T-helper 2 cell treated with Interferon-gamma antibody and Interleukin-4, amounts not matched to agents 5 μg/mL and 100 μg/mL, for 36 hours (primary cell): ENCODE measurements at places on chromosomes 1 and 21.

GRCh38 chr1:164961715-164962114 is 394.8 kb downstream of the LMX1A start:
- no peak for DNase-seq
- H3K27me3 ChIP-seq, result no peaks in the 10 kb centered on the region
- H3K4me3 ChIP-seq, result no peak overlapping the region
- no peak overlapping the region for H3K27ac ChIP-seq
- H3K4me1 ChIP-seq, result no peaks in the 10 kb centered on the region

- H3K27me3 ChIP-seq, result no peaks in the 10 kb centered on the region
- H3K27ac ChIP-seq, result no peak overlapping the region
- no peak for DNase-seq
- H3K36me3 ChIP-seq, result no peaks in the 10 kb centered on the region
Observed at GRCh38 chr1:218674280-218674773, 329.2 kb downstream of the TGFB2 start.

DNA sequence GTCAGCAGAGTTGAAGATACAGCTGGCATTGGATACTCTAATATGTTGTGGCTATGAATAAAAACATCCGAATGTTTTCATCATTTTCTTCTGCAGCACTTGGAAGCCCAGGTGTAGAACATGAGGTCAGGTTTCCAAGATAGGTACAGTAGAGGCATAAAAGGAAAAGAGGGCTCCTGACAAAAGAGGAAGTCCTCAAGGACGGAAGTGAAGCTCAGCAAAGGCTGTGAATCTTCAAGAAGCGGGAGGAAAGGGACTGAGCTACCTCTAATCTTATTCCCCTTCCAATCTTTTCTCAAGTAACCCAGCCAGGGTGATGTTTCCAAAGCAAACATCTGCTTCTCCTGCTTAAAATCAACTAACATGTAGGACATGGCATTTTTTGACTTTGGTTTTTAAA is 4.4 kb upstream of the PIK3C2B start:
- H3K27me3 ChIP-seq, result peaks cover 6% of the 10 kb centered on the region
- H3K4me1 ChIP-seq, result peaks cover 18% of the 10 kb centered on the region
- H3K4me3 ChIP-seq, result no peak overlapping the region
- no peaks in the 10 kb centered on the region for H3K36me3 ChIP-seq
- no peak overlapping the region for H3K27ac ChIP-seq
- no peak for DNase-seq

DNA sequence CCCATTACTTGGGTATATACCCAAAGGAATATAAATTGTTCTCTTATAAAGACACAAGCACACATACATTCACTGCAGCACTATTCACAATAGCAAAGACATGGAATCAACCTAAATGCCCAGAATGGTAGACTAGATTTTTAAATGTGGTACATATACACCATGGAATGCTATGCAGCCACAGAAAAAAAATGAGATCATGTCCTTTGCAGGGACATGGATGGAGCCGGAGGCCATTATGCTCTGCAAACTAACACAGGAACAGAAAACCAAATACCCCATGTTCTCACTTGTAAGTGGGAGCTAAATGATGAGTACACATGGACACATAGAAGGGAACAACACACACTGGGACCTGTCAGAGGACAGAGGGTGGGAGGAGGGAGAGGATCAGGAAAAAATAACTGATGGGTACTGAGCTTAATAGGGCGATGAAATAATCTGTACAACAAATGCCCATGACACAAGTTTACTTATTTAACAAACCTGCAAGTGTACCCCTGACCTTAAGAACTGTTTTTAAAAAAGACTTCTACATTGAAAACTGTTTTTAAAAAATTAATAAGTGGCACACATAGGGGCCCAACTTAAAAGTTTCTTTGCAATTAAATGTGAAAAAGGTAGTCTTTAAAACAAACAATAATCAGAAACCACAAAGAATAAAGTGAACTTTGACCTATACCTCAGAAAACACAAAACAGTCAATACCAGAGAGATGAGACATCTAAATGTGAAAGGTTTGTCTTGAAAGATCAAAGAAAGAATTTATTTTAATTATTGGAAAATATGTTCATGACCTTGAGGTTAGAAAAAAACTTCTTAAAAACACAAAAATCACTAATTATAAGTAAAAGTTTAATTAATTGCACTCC is 75.2 kb downstream of the CDC42BPA start:
- H3K36me3 ChIP-seq, result no peaks in the 10 kb centered on the region
- peaks cover 14% of the 10 kb centered on the region for H3K27me3 ChIP-seq
- no peak overlapping the region for H3K4me3 ChIP-seq

GRCh38 chr1:42738678-42739226 is 1.3 kb downstream of the CLDN19 start:
- no peak overlapping the region for H3K4me3 ChIP-seq
- H3K27me3 ChIP-seq, result no peaks in the 10 kb centered on the region
- no peak overlapping the region for H3K27ac ChIP-seq
- H3K4me1 ChIP-seq, result peaks cover 4% of the 10 kb centered on the region
- no peaks in the 10 kb centered on the region for H3K36me3 ChIP-seq
- no peak for DNase-seq

GRCh38 chr1:230054092-230054749 is 12.8 kb upstream of the GALNT2 start:
- H3K27me3 ChIP-seq, result peaks cover 29% of the 10 kb centered on the region
- H3K36me3 ChIP-seq, result no peaks in the 10 kb centered on the region
- H3K27ac ChIP-seq, result no peak overlapping the region
- no peak for DNase-seq

DNA sequence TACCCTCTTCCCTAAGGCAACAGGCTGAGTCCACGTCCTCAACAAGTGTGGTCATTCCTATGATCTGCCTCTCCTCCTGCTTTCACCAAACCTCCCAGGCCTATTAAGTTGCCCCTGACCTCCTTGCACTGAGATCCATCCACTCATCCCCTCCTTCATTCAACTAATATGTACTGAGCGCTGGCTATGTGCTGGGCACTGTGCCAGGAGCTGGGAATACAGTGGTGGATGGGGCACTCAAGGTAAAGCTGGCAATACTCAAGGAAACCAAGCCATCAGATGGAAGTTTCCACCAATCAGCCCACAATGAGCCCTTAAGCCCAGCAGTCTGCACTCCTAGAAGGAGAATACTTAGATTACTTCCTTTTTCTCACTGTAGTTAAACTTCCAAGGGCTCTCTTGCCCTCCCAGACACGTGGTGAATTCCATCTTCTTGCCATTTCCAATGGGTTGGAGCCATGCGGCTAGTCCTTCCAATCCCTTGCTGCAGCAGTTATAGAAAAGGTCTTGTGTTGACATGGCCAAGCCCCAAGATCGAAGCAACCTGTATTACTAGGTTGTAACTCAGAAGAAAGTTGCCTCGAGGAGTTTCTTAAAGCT is 279.9 kb upstream of the RUNX1 start:
- DNase-seq, result no peak
- H3K4me1 ChIP-seq, result peaks cover 31% of the 10 kb centered on the region
- H3K36me3 ChIP-seq, result peaks cover 1% of the 10 kb centered on the region
- no peak overlapping the region for H3K4me3 ChIP-seq
- H3K27ac ChIP-seq, result no peak overlapping the region

DNA sequence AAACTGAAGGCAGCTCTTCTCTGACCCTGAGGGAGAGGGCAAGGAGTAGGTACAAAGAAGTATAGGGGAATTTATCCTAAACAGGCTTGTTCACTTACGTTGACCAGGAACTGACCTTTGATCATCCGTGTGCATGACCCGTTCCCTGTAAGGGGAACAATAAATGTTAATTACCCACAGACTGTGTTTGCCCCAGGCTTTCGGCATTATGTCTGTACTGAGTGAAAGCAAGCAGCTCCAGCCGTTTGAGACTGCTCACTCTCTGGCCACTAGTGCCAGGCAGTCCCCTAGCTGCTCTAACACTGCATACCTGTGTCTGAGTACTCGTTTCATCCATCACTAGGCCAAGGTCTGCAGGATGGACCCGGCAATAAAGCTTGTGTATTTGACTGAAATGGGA is 1365.3 kb downstream of the NCAM2 start:
- DNase-seq, result no peak
- no peaks in the 10 kb centered on the region for H3K36me3 ChIP-seq
- H3K4me1 ChIP-seq, result no peaks in the 10 kb centered on the region
- no peak overlapping the region for H3K27ac ChIP-seq
- H3K27me3 ChIP-seq, result no peaks in the 10 kb centered on the region

- H3K27ac ChIP-seq, result no peak overlapping the region
- H3K36me3 ChIP-seq, result peaks cover 1% of the 10 kb centered on the region
- no peak for DNase-seq
- no peak overlapping the region for H3K4me3 ChIP-seq
- H3K27me3 ChIP-seq, result no peaks in the 10 kb centered on the region
Observed at GRCh38 chr21:31279986-31280385, 64.1 kb downstream of the TIAM1 start.

- DNase-seq, result no peak
- peaks cover 61% of the 10 kb centered on the region for H3K4me1 ChIP-seq
- H3K27ac ChIP-seq, result peak overlapping the region; percentile 89
Observed at GRCh38 chr1:203626910-203627246, 246 bp downstream of the ATP2B4 start.

DNA sequence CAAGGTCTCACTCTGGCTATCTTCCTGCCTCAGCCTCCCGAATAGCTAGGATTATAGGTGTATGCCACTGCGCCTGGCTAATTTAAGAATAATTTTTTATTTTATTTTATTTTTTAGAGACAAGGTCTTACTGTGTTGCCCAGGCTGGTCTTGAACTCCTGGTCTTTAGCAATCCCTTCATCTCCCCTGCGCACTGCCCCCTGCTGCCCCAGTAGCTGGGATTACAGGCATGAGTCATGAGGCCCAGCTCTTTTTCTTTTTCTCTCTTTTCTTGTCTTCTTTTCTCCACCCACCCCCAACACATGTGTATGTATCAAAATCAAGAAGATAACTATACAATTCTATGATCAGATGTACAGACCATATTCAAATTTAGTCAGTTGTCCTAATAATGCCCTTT is 87.2 kb downstream of the PEX14 start:
- peaks cover 6% of the 10 kb centered on the region for H3K36me3 ChIP-seq
- no peaks in the 10 kb centered on the region for H3K27me3 ChIP-seq
- H3K4me3 ChIP-seq, result no peak overlapping the region
- H3K4me1 ChIP-seq, result no peaks in the 10 kb centered on the region

DNA sequence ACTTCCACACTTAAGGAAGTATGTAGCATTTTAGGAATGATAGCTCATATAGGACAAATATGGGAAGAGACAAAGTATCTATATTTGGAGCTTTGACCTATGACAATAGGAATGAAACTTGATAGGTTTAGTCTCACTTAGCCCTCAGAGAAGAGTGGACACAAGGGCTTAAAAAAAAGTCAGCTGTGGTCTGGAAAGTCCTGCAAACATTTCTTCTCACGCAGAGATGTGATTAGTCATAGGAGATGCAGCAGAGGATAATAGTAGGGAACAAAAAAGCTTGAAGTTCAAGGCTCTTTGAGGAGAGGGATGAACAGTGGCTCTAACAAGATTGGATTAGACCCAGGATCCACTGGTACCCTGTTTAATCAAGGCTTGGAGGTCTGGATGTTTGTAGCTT is 14.8 kb upstream of the RNF220 start:
- peaks cover 19% of the 10 kb centered on the region for H3K27me3 ChIP-seq
- no peak overlapping the region for H3K27ac ChIP-seq
- no peak overlapping the region for H3K4me3 ChIP-seq
- no peaks in the 10 kb centered on the region for H3K4me1 ChIP-seq

DNA sequence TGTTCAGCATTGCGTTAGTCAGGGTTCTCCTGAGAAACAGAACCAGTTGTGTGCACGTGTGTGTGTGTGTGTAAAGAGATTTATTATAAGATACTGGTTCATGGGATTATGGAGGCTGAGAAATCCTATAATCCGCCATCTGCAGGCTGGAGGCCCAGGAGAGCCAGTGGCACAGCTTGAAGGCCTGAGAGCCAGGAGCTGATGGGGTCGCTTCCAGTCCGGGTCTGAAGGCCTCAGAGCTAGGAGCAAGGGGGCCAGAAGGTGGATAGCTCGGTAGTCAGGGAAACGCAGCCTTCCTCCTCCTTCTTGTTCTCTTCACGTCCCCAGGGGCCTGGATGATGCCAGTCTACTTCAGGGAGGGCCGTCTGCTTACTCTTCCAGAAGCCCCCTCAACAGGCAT is 37.7 kb downstream of the FAAP20 start:
- H3K27me3 ChIP-seq, result no peaks in the 10 kb centered on the region
- no peak for DNase-seq
- H3K4me3 ChIP-seq, result no peak overlapping the region
- no peak overlapping the region for H3K27ac ChIP-seq
- H3K36me3 ChIP-seq, result no peaks in the 10 kb centered on the region

GRCh38 chr1:248853663-248854375 is 5.1 kb downstream of the ZNF692 start:
- peaks cover 10% of the 10 kb centered on the region for H3K4me1 ChIP-seq
- H3K4me3 ChIP-seq, result peak overlapping the region; percentile 8
- H3K36me3 ChIP-seq, result peaks cover 22% of the 10 kb centered on the region
- no peaks in the 10 kb centered on the region for H3K27me3 ChIP-seq
- H3K27ac ChIP-seq, result peak overlapping the region; percentile 58

- H3K4me1 ChIP-seq, result no peaks in the 10 kb centered on the region
- no peaks in the 10 kb centered on the region for H3K27me3 ChIP-seq
- H3K4me3 ChIP-seq, result no peak overlapping the region
- DNase-seq, result no peak
- H3K27ac ChIP-seq, result no peak overlapping the region
Observed at GRCh38 chr21:43739621-43740435, 20.9 kb downstream of the PDXK start.

- no peak overlapping the region for H3K27ac ChIP-seq
- H3K4me3 ChIP-seq, result no peak overlapping the region
- H3K4me1 ChIP-seq, result no peaks in the 10 kb centered on the region
- H3K27me3 ChIP-seq, result no peaks in the 10 kb centered on the region
- no peak for DNase-seq
- H3K36me3 ChIP-seq, result no peaks in the 10 kb centered on the region
Observed at GRCh38 chr21:37936010-37936785, 19.9 kb upstream of the KCNJ6 start.

DNA sequence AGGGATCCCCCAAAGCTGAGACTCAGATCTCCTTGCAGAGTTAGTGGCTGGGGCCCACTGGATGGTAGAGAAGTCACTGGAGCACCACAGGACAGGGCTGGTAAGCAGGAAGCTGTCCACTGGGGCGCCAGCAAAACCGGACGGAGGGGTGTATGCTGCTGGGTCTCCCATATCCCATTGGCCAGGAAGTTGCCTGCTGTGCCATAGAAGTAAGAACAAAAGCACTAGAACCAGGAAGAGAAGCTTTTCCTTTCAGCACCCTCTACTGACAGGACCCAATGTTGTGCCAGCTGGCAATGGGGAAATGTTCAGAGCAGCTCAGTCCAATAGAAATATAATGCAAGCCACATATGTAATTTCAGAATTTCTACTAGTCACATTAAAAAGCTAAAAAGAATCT is 146.6 kb downstream of the SPATA46 start:
- no peak for DNase-seq
- H3K4me1 ChIP-seq, result no peaks in the 10 kb centered on the region
- no peak overlapping the region for H3K27ac ChIP-seq
- H3K36me3 ChIP-seq, result no peaks in the 10 kb centered on the region
- no peak overlapping the region for H3K4me3 ChIP-seq
- H3K27me3 ChIP-seq, result peaks cover 23% of the 10 kb centered on the region

DNA sequence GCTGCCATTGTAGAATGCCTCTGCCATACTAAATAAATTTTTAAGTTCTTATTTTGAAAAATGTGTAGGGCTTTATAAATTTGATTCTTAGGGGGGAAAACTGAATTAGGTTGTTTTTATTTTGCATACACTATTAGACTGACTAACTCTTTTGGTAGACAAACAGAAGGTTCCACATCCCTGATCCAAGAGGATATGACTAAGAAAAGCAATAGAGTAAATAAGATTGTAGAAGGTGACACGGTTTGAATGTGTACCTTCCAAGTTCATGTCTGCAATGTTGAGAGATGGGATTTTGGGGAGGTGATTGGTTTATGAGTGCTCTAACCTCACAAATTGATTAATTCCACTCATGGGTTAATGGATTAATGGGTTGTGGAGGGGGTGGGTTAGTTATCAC is 127.9 kb downstream of the GLUL start:
- peaks cover 26% of the 10 kb centered on the region for H3K4me1 ChIP-seq
- no peak overlapping the region for H3K27ac ChIP-seq
- peaks cover 2% of the 10 kb centered on the region for H3K27me3 ChIP-seq
- H3K36me3 ChIP-seq, result no peaks in the 10 kb centered on the region
- H3K4me3 ChIP-seq, result no peak overlapping the region
- DNase-seq, result no peak
